ENCODE measurements at places on chromosomes 3 and 15.

- peak; percentile 89 for DNase-seq
Measured at GRCh38 chr3:187011915-187012314, 81.6 kb downstream of the ST6GAL1 start.

DNA sequence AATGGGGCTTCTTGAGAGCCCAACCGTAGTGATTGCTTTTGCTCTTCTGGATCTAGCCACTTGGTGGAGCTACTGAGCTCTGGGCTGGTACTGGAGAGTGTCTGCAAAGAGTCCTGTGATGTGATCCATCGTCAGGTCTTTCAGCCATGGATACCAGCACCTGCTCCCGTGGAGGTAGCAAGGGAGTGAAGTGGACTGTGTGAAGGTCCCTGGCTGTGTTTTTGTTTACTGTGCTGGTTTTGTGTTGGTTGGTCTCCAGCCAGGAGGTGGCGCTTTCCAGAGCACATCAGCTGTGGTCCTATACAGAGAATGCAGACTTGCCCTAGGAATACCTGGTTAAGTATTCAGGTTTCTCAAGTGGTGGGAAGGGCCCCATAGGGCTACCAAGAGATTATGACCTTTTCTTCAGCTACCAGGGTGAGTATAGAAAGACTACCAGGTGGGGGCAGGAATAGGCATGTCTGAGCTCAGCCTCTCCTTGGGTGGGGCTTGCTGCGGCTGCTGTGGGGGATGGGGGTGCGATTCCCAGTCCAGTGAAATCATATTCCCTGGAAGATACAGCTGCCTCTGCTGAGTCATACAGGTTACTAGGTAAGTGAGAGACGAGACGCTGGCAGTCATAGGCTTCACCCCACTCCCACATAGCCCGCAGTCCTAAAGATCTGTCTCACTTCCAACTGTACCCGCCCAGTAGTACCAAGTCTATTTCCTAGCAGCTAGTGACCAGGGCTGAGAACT lies 733.7 kb downstream of the ZNF385D start:
- peak; percentile 15 for DNase-seq

DNA sequence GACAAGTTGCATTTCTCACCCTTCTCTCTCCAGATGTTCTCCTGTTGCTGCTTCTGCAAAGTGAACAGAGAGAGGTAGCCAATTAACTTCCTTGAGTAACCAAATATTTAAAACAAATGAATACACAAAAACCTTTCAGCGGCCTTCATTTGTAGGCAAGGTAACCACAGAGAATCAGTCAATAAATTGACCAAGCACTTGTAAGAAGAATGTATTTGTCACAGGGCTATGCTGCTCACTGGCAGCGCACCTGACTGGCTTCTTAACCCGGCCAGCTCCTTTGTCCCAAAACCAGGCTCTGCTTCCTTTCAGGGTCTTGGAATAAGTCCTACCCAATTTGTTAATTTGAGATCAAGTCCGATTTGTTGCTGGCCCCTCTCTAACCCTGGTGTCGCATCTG lies 43.5 kb upstream of the STXBP5L start:
- DNase-seq: no peak

DNA sequence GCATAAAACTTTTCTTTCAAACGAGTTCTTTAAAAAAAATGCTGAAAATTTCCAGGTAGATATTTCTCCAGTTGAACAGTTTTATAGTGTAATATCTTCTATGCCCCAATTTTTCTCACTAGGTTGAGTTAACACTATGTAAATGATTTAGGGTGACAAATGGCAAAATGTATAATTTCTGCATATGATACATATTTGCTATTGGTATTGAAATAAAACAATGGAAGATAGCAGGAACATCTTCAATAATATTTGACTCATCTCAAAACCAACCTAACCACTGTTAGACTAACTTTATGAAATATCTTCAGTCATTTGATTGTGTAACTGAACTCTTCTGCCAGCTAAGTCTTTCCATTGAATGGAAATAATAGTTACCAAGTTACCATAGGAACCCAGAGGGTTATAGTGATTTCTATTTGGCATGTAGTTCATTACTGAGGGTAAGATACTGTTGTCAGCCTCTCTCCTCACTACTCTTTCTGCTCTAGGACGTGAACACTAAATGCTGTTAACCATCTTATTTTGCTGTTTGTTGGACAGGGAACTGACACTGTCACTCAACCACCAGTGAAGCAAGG lies 824.7 kb upstream of the NECTIN3 start:
- no peak for DNase-seq

GRCh38 chr3:178003756-178004155 lies 532.5 kb upstream of the KCNMB2 start:
- no peak for DNase-seq

DNA sequence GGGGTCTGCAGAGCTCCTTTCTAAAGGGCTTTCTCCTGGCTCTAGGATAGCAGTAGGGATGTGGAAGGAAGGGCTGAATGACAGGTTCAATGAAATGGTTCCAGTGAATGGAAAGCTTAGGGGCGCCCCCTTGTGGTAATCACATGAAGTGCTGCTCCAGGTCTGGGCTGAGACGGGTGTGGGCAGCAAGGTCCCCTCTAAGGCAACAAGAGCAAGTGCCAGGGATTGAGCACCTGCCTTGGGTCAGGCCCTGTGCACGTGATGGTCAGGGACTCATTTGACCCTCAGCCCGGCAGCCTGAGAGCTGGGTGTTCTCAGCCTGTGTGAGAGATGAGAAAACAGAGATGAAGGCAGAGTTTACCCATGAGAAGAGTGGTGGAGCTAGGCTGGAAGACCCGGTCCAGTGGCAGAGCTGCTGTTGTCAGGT lies 12.1 kb upstream of the CX3CR1 start:
- peak; percentile 80 for DNase-seq

All from NAMALWA (cell line).